ENCODE measurements at places on chromosomes 1 and 21. TPM values are rescaled to one million over a fixed set of nuclear protein-coding genes. Genes with fewer than 3 reads are reported as not detected.

DNA sequence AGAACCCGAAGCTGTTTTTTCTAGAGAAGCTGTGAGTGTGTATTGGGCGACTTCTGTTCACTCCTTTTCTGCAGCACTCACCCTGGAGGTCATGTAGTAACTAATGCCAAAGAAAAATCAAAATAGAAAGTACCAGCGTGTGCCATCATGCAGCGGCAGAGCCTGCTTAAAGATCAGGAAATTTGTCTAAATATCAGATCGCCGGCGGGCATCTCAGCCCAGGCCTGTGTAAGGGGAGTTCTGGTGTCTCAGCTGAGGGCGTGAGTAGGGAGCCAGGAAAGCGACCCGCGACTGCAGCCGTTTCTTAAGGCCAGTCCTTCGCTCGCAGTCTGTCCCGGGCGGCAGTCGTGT is 768 bp downstream of the EDARADD start:
- H3K27ac ChIP-seq: peak overlapping the region; percentile 83
- H3K4me1 ChIP-seq: peaks cover 23% of the 10 kb centered on the region
- peaks cover 12% of the 10 kb centered on the region for H3K27me3 ChIP-seq
- no peak for DNase-seq
- H3K36me3 ChIP-seq: peaks cover 4% of the 10 kb centered on the region

KLHL12 gene
- 24.4 TPM for total RNA-seq

GRCh38 chr1:52240592-52241210 is 98.8 kb downstream of the ZFYVE9 start:
- DNase-seq: no peak
- H3K4me3 ChIP-seq: no peak overlapping the region
- H3K36me3 ChIP-seq: peaks cover 5% of the 10 kb centered on the region
- H3K27me3 ChIP-seq: peaks cover 3% of the 10 kb centered on the region
- H3K27ac ChIP-seq: no peak overlapping the region

PGD gene
- 294 TPM for total RNA-seq

DNA sequence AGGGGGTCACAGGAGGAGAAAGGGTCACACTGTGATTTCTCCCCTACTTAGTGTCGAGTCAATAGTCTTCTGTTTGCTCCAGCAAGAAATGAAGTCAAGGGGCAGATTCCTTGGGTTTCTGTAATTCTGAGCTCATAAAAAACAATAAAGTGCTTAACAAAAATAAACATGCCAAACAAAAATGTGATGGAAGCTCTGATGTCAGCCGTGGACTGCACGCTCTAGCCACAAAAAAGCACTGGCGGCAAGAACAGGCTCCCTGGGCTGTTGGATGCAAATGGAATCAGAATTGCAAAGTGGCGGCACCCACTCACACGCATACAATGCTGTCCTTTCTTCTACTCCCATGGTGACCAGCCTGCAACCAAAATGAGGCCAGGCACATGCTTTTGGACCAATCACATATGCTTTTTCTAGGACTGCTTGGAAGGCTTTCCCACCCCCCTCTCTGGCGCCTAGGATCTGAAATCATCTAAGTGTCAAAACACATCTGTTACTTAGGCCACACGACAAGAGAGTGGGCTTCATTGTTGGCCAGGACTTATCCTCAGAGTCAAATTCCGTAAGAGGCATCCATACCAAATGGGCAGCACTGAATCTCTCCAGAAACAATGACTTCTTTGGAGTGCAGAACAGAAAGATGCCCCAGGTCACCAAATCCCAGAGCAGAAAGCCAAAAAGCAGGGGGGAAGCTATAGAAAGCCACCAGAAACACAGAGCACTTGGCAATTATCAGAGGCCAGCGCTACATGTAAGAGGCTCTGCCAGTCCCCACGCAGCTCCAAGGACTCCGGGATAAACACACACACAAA is 9.2 kb downstream of the C1orf198 start:
- H3K4me1 ChIP-seq: peaks cover 31% of the 10 kb centered on the region
- no peak overlapping the region for H3K27ac ChIP-seq
- no peaks in the 10 kb centered on the region for H3K27me3 ChIP-seq
- H3K36me3 ChIP-seq: peaks cover 45% of the 10 kb centered on the region
- no peak for DNase-seq

DNA sequence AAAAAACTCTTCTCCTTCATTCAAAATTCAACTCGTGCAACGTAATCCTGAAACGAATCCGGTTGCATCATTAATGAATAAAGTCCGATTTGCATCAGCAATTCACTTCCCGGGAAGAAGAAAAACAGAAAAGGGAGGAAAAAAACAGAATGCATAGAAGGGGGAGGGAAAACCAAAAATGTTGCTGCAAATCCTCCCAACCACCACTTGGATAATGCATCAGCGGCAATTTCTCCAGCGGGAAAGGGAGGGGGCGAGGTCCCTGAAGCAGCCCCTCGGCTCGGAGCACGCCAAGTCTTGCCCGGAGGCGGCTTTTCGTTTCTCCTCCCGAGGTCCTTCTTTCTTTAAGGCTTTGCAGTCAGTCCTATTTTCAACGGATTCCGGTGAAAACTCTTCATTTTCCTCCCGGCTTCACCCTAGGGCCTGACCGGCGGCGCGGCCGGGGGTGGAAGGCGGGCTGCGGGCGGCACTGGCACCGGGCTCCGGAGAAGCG is 723 bp downstream of the CDC42BPA start:
- no peaks in the 10 kb centered on the region for H3K36me3 ChIP-seq
- H3K4me1 ChIP-seq: peaks cover 18% of the 10 kb centered on the region
- peaks cover 10% of the 10 kb centered on the region for H3K27me3 ChIP-seq
- peak overlapping the region; percentile 94 for H3K4me3 ChIP-seq
- DNase-seq: peak; percentile 70

DNA sequence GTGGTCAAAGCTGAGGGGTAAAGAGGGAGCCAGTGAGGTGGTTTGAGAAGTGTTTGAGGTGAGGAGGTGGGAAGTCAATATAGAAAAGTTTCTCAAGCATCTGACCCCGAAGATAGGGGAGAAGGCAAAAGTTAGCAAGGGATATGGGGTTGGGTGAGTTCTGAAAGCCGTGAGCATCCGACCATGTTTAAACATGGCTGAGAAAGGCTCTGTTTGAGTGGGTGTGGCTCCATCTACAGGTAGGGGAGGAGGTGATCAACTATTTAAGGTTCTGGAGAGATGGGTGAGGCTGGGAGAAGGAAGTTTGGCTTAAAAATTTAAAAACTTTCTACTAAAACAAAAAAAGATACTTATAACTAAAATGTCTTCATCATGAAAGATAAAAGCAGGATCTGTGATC is 273.8 kb downstream of the KCNJ6 start:
- DNase-seq: no peak
- peaks cover 8% of the 10 kb centered on the region for H3K27me3 ChIP-seq
- H3K4me3 ChIP-seq: no peak overlapping the region
- no peaks in the 10 kb centered on the region for H3K4me1 ChIP-seq
- H3K36me3 ChIP-seq: no peaks in the 10 kb centered on the region
- H3K27ac ChIP-seq: no peak overlapping the region

- H3K27ac ChIP-seq: no peak overlapping the region
- no peak overlapping the region for H3K4me3 ChIP-seq
- H3K27me3 ChIP-seq: no peaks in the 10 kb centered on the region
- DNase-seq: no peak
- peaks cover 11% of the 10 kb centered on the region for H3K36me3 ChIP-seq
Observed at GRCh38 chr1:9770298-9770697, 53.5 kb downstream of the CLSTN1 start.

DNA sequence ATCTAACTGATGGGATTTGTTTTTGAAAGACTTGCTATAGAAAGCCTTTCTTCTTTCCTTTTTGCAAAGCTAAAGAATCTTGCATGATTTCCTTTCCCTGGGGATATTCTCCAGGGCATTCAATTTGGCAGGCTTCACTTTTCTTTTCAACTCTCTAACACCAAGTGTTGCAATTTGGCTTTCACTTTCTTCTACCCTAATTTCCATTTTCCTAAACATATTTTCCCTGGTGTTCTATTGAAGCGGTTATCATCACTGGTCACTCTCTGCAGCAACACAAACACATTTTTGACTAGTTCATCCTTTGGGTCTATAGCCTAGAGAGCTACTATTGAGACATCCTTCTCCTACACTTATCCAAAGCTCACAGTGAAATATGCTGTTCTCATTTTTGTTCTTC is 424.5 kb downstream of the NEGR1 start:
- no peaks in the 10 kb centered on the region for H3K36me3 ChIP-seq
- no peak overlapping the region for H3K27ac ChIP-seq
- H3K4me3 ChIP-seq: no peak overlapping the region

GNL2 gene
- 55.1 TPM for total RNA-seq

DNA sequence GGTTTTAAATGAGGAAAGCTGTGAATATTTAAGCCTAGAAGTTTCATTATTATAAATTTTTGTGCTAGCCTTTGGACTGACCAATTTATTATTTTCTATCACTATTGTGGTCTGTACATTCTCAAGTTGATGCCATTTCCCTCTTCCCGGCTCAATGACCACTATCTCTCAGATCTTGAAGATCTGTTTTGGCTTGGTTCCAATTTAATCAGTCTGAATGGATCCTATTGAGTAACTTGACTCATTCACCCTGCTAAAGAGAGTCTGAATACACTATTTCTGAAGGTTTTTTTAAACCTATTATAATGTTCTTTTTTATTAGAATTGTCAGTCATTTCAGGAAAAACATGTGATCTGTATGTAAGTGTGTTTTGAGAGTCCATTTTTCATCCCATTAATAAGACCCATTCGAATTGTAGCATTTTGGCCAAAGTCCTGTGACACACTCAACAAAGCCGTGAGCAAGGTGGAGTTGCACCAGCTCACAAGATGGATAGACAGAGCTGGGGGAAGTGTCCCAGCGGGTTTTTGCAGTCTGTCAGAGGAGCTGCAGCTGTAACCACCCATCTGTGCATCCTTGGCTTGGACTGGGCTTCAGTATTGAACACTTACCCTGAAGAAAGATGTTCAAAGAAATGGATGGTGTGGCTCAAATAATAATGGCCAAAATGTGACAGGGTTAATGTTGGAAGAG is 145.6 kb downstream of the NFIA start:
- H3K36me3 ChIP-seq: no peaks in the 10 kb centered on the region
- H3K4me3 ChIP-seq: no peak overlapping the region
- no peaks in the 10 kb centered on the region for H3K27me3 ChIP-seq
- H3K27ac ChIP-seq: no peak overlapping the region
- DNase-seq: no peak
- H3K4me1 ChIP-seq: peaks cover 25% of the 10 kb centered on the region

ITGB2 gene
- total RNA-seq: 0.80 TPM

- peaks cover 7% of the 10 kb centered on the region for H3K4me1 ChIP-seq
- peaks cover 2% of the 10 kb centered on the region for H3K27me3 ChIP-seq
- H3K4me3 ChIP-seq: no peak overlapping the region
- no peak overlapping the region for H3K27ac ChIP-seq
- no peak for DNase-seq
Observed at GRCh38 chr1:178580876-178581275, 68.0 kb downstream of the TEX35 start.

- H3K36me3 ChIP-seq: no peaks in the 10 kb centered on the region
- DNase-seq: no peak
- peaks cover 30% of the 10 kb centered on the region for H3K4me1 ChIP-seq
- H3K27ac ChIP-seq: no peak overlapping the region
- H3K4me3 ChIP-seq: no peak overlapping the region
- H3K27me3 ChIP-seq: peaks cover 7% of the 10 kb centered on the region
Observed at GRCh38 chr1:83761167-83762038, 237.5 kb downstream of the TTLL7 start.

GRCh38 chr1:102837551-102837950 is 270.8 kb downstream of the COL11A1 start:
- H3K27me3 ChIP-seq: no peaks in the 10 kb centered on the region
- no peaks in the 10 kb centered on the region for H3K36me3 ChIP-seq
- H3K4me1 ChIP-seq: no peaks in the 10 kb centered on the region

DNA sequence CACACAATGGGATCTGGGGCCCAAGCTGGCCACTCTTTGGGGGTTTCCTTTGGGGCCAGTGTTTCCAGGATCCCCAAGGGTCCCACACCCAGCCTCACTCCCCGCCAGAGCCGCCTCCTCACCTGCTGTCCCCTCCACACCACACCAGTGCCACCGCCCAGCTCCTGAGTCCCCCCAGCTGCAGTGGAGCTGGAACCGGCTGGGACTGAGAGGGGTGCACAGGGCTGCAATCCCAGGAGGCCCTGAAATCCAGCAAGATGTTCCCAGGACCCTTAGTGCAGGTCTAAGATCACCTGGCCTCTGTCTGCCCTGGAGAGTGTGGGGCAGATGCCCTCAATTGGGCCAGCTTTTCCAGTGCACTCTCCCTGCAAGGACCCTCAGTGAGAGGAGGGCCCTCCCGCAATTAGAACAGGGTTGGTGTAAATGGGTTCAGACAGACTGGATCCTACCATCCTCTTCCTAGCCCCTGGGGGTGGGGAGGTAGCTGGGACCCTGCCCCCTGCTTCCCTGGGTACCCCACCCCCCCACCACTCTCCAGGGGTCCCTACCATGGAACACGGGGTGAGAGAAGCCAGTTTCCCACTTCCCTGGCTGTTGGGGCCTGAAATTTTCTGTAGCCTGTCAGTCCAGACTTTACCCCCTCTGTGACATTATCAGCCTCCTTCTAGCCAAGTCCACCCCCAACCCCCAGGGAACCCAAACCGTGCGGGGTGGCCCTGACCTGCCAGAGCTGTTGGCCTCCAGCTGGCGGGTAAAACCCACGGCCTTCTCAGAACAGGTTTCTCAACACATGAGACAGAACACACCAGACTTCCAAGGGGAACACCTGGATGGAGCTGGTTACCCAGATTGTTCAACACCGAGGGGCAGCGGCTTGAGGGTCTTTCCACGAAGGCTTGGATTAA is 7.0 kb downstream of the KRTAP10-12 start:
- no peaks in the 10 kb centered on the region for H3K36me3 ChIP-seq
- H3K4me3 ChIP-seq: no peak overlapping the region
- peaks cover 88% of the 10 kb centered on the region for H3K27me3 ChIP-seq
- peaks cover 4% of the 10 kb centered on the region for H3K4me1 ChIP-seq

DNA sequence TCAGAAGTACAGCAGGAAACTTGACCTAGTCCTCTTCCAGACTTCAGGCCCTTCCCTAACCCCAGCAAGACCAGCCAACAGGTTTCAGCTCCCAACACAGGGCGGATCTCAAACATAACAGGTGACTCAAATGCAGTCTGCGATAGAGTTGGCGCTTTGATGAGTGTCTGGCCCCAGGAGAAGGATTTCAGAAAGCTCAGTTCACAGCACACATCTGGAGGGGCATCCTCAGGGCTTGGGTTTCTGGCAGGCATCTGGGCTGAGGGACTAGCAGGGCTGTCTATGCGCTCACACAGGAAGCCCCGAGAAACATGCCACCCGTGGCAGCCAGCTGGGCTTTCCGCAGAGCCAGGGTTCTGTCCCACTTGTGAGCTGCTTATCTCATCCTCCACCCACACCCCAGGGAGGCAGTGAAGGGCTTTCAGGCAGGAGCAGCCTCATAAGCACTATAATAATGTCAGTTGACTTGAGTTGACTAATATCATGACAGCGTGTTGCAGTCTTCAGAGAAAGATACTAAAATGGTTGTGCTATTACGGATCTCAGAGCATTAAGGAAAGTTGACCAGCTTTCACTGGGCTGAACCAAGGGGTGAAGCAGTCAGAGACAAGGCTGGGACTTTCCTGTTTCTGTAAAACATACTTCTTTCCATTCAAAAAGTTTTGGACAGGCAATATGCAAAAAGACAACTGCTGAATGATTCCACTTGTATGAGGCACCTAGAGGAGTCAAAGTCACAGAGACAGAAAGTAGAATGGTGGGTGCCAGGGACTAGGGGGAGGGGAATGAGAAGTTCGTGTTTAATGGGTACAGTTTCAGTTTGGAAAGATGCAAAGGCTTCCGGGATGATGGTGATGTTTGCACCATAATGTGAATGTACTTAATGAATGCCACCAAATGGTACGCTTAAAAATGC is 233.0 kb upstream of the IRF2BP2 start:
- peaks cover 4% of the 10 kb centered on the region for H3K36me3 ChIP-seq
- H3K27ac ChIP-seq: no peak overlapping the region

KRTAP19-6 gene
- not detected for total RNA-seq

All from type B pancreatic cell (in vitro differentiated cells).